DMS79 treated with DMSO at 0.1 percent for 48 hours (cell line): ENCODE measurements at places on chromosomes 7 and 10.

DNA sequence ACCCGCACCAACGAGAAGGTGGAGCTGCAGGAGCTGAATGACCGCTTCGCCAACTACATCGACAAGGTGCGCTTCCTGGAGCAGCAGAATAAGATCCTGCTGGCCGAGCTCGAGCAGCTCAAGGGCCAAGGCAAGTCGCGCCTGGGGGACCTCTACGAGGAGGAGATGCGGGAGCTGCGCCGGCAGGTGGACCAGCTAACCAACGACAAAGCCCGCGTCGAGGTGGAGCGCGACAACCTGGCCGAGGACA lies 1.6 kb downstream of the VIM start:
- DNase-seq = no peak

- no peak for DNase-seq
Observed at GRCh38 chr7:154744256-154744860, 258.6 kb downstream of the PAXIP1 start.

DNA sequence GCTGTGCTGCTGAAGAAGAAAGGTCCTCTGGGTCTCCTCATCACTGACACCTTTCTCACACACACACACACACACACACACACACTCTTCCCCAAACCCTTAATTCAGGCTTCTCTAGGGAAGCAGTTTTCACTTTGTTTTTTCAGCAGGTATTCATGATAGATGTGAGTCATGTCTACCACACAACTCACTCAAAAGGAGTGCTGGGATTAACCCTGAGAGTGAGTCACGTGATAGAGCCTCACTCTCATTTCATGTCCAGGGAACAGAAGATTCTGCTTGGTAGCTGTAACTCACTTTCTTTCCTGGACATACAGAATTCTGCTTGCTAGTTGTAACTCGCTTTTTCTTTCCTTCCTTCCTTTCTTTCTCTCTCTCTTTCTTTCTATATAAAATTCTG lies 45.4 kb downstream of the VIM start:
- no peak for DNase-seq

- no peak for DNase-seq
Observed at GRCh38 chr7:132596588-132596987, 20.3 kb upstream of the PLXNA4 start.

DNA sequence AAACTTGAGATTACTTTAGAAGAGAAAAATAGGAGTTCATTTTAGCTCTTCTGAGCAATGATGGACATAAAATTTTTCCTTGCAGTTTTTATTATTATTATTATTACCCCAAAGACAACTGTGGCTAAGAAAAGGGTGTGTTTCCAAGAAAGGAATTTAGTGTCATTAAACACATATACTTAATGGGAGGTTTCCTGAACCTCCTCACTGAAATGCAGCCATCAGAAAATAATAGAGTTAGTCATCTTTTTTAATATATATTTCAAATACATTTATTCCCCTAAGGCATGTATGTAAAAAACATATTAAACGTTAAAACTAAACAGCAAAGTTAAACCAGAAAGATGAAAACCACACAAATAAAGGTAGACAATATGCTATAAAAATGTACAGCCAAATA lies 66.8 kb downstream of the CRPPA start:
- DNase-seq = no peak

- DNase-seq = no peak
Observed at GRCh38 chr7:46747869-46748576, 827.0 kb upstream of the IGFBP3 start.

DNA sequence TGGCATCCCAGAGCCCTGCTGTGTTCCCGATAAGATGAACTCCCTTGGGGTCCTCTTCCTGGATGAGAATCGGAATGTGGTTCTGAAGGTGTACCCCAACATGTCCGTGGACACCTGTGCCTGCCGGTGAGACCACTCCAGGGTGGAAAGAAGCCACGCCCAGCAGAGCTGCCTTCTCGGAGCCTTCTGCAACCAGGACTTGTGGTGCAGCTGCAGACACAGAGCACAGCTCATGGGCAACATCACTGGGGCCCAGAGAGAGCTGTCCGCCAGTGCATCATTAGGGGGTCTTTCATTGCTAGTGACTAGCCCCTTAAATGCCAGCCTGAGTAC lies 9.6 kb upstream of the GDF2 start:
- DNase-seq = no peak

GRCh38 chr7:49398746-49399145 lies 374.7 kb upstream of the VWC2 start:
- DNase-seq = no peak

GRCh38 chr10:93115661-93116383 lies 42.1 kb downstream of the CYP26A1 start:
- no peak for DNase-seq

- no peak for DNase-seq
Observed at GRCh38 chr10:124535731-124536495, 74.3 kb downstream of the LHPP start.

- no peak for DNase-seq
Observed at GRCh38 chr7:152979376-152979775, 219.8 kb downstream of the ACTR3B start.

DNA sequence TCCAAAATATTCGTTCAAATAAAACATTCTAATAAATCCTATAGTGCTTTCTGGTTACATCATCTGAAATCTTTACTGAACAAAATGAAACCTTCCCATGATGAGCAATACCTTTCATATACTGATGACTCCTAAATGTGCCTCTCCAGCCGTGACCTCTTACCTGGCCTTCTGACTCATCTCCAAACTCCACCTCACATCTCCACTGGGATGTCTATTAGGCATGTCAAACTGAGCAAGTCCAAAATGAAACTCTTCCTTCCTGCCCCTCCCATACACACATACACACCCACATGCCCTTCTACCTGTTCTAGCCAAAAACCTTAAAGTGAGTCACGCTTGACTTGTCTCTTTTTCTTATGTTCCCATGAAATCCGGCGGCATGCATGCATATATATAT lies 22.9 kb downstream of the GSAP start:
- DNase-seq = no peak

GRCh38 chr7:155263051-155263450 lies 34.6 kb upstream of the INSIG1 start:
- no peak for DNase-seq

DNA sequence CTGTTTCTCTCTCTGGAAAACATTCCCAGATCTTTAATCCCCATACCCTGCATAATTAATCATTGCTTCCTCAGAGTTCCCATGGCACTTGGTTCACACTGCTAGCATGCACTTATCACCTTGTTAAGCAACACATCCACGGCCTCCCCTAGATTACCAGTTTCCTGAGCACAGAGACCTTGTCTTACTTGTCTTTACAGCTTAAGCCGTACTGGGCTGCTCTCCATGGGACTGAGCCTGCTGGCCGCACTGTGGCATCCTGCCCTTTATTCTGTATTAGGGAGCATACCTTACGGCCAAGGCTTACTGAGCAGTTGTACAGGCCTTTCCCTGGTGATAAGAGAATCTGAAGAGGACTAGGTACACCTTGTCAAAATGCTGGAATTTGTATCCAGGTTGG lies 190.2 kb downstream of the REEP3 start:
- no peak for DNase-seq

DNA sequence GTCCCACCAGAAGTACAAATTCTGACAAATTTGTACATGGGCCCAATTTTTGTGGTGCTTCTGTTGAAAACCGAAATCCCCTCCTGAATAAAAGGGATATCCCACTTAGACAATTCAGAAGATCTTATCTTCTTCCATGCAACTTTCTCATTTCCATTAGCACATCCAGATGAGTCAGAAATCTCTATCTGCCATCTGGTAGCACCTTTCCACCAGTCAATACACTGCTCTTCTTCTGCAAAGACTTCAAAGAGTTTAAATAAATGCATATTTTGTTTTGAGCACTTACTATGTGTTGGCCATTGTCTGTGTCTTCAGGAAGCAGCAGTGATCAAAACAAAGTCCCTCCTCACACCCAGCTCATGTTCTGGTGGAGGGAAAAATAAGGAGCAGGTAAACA lies 12.7 kb upstream of the KLF6 start:
- DNase-seq = no peak

- DNase-seq = no peak
Observed at GRCh38 chr7:26182706-26183105, 17.8 kb downstream of the HNRNPA2B1 start.

DNA sequence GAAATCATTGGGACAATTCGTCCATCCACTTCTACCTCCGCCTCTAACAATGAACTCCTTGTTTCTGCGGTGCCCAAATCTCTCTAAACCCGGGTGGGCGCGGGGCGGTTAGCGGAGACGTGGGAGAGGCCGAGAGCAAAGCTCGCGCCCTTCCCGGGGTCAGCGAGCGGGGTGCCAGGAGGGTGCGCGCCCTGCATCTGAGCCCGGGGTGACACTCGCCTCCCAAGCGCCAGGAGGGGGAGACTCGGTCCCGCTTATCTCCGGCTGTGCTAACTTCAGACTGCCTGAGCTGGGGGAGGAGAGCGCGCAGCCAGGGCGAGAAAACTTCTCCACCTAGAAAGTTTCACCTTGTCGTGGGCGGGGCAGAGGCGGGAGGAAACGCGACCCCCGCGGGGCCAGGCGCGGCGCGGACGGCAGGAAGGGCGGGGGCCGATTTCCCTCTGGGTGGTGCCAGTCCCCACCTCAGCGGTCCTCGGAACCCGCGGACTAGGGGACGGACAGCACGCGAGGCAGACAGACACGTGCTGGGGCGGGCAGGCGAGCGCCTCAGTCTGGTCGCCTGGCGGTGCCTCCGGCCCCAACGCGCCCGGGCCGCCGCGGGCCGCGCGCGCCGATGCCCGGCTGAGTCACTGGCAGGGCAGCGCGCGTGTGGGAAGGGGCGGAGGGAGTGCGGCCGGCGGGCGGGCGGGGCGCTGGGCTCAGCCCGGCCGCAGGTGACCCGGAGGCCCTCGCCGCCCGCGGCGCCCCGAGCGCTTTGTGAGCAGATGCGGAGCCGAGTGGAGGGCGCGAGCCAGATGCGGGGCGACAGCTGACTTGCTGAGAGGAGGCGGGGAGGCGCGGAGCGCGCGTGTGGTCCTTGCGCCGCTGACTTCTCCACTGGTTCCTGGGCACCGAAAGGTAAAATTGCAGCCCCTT lies at the start of gene MET:
TSS of gene MET (plus strand) at position 516 of the 915 bp plus-strand sequence. CDS start 26,889 bp downstream, outside the sequence.
- DNase-seq = peak; percentile 79

- DNase-seq = no peak
Observed at GRCh38 chr10:275680-276079, 140.4 kb downstream of the ZMYND11 start.

DNA sequence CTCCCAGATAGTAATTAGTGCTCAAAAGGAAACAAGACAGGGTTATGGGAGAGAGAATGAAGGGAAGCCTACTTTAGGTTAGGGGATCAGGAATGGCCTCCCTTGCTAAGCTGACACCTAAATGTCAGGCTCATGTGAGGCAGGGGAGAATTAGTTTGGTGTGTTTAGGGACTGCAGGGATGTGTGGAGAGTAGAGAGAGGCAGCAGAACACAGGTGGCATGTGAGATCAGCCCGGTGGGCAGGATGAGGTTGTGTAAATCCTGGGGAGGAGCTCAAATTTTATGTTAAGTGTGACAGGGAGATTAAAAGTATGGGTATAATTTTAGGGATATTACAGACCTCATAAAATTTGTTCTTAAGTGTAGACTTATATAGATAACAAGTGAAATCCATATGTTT lies 56.2 kb upstream of the ZNF438 start:
- DNase-seq = no peak

DNA sequence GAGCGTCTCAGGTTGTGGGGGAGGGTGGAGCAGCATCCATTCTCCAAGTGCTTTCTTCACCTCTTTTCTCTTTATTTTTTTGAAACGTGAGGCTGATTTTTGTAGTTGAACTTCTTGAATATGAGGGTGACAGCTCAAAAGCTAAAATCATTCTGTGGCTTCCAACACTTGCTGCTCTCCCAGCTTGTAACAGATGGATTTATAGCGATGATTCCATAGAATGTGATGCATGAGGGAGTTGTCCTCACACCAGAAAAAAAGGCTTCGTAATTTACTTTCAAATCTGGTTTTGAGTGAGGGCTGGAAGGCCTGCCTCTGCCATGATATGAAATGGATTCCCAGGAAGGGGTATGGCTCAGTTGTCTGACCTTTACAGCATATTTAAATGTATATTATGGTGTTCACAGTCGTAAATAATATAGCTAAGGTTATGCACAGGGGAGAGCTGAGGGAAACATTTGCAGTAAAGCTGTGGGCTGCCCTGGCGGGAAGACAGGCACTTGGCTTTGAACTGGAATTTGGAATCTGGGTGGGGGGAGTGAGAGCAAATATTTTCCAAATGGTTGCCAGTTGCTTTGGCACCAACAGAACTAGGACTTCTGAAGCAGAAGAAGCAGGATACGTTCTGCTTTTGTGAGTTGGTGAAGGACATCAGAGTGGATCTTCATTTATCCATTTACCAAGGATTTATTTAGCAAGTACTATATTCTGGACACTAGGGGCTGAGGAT lies 166.7 kb downstream of the SORCS3 start:
- DNase-seq = no peak

DNA sequence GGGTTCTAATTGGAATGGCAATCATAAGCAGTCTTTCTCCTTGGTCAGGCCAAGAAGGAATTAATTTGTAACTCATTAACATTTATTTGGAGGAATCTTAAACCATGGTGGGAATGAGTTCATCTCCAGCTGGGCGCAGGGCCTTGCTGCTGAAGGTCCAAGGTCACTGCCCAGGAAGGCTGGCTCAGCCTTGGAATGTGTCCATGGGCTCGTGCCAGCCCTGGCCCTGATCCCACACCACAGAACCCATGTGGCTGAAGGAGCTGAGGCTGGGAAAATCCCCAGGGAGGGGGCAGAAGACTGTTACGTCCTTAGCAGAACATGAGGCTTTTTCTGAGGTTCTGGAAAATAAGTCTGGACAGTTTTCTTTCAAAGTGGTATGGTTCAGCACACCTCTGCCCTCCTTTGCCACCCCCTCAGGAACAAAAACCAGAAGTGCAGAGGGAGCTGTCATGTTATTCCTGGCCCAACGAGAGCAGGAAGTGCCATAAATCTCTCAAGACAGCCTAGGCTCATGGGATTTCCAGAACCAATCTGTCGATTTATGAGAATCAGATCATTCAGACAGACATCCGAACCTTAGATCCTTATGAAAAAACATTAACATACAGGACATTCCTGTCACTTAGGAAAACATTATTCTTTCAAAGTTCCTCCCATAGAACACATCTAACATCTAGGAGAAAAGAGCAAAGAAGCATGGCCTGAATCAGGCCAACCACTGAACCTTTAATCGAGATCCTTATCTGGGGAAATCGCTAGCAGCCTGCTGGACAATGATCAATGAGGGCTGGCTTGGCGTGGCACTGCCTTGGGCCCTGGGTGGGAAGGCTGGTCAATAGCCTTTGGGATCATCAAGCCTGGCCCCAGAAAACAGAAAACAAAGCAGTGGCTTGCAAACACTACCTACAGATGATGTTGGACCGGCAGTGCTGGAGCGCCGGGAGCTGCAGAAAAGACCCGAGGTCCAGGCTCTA lies 134.3 kb downstream of the TAX1BP1 start:
- no peak for DNase-seq
